ENCODE measurements at places on chromosomes 2 and 18. TPM values are rescaled to one million over a fixed set of nuclear protein-coding genes. Genes with fewer than 3 reads are reported as not detected.

The EFHD1 gene
- 65.6 TPM for polyA plus RNA-seq

GRCh38 chr2:45962177-45962921 lies 310.9 kb downstream of the PRKCE start:
- DNase-seq: no peak

DNA sequence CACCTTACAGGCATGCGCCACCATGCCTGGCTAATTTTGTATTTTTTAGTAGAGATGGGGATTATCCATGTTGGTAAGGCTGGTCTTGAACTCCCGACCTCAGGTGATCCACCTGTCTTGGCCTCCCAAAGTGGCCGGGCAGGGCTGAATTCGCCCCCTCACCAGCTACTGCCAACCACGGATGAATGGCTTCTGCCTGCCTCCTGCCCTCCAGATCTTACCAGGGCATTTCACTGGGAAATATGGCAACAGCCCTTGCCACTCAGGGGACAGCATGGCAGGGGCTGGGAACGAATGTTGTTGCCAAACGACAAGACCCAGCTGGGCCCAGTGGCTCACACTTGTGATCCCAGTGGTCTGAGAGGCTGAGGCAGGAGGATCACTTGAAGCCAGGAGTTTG lies 1.8 kb upstream of the ALPP start:
- DNase-seq: no peak

GRCh38 chr2:35447215-35447614 lies 908.4 kb upstream of the CRIM1 start:
- DNase-seq: no peak

DNA sequence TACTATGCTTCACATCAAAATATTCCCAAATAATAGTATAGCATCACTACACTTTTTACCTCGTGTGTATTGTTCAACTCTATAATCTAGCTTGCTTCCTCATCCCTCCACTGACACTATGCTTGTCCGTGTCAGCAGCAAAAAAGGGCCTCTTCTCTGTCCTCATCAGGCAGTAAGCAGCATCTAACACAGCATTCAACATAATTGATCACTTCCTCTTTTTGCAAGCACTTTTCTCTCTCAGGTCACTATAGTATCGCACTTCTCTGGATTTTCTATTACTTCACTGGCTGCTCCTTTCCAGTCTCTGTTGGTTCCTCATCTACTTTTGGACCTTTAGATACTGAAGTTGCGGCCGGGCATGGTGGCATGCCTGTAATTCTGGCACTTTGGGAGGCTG lies 64.9 kb upstream of the ZSWIM2 start:
- DNase-seq: no peak

DNA sequence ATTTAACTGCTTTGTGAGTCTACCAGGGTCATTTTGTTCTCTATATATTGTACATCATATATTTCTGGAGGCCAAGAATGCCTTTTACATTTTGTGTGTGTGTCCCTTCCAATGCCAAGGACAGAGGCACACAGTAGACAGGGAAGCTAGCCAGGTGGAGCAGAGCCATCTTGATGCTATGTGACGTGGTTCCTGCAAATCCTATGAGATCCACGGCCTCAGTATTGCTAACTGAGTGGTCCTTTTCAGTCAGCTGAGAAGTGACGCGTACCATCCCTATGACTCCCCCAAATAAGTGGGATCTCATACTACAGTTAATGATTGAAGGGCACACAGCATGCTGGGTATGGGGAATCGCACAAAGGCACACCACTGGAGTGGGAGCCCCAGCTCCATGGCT lies 27.3 kb downstream of the CCDC141 start:
- no peak for DNase-seq

All from left renal cortex interstitium (tissue), 4 donors.